ENCODE measurements at places on chromosomes 12 and 14. TPM values are rescaled to one million over a fixed set of nuclear protein-coding genes. Genes with fewer than 3 reads are reported as not detected.

Gene TAS2R31
- total RNA-seq: 46.6 TPM

Gene SDSL
- 0.94 TPM for total RNA-seq

Gene SRRM4
- 19.7 TPM for total RNA-seq

Gene ERBB3
- total RNA-seq: 3.4 TPM

Gene VDR
- not detected for total RNA-seq

Gene TRIM9
- 107 TPM for total RNA-seq

Gene AREL1
- total RNA-seq: 70.1 TPM

Gene EPYC
- not detected for total RNA-seq

Gene TIMM9
- total RNA-seq: 21.3 TPM
